ENCODE measurements at places on chromosomes 7 and 10.

DNA sequence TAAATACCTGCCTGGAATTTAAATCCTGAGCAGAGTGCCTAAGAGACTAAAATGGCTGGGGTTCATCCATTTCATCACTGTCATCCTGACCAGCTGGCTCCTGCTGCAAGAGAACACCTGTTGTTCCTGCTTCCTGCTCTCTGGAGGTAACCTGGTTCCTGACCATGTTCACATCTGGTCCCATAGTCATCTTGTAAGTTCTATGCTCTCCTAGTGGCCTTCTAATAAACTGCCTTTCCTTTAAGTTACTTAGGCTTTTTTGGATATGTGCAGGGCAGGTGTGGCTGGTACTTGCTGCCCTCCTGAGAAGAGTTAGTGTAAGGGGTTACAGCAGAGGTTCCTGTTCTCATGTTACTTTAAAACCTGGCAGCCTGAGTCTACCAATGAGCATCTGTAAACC lies 80.0 kb downstream of the NRCAM start:
- peak; percentile 27 for DNase-seq

- DNase-seq, result no peak
These were observed 72.6 kb downstream of the TPK1 start for GRCh38 chr7:144763291-144763690.

- DNase-seq, result peak; percentile 91
These were observed 109.4 kb downstream of the MAD1L1 start for GRCh38 chr7:2123360-2123759.

- DNase-seq, result no peak
These were observed 326.8 kb upstream of the NRG3 start for GRCh38 chr10:81548160-81548559.

- no peak for DNase-seq
These were observed 10.8 kb downstream of the ICA1 start for GRCh38 chr7:8251195-8251594.

GRCh38 chr7:21371360-21371759 lies 56.5 kb upstream of the SP4 start:
- no peak for DNase-seq

DNA sequence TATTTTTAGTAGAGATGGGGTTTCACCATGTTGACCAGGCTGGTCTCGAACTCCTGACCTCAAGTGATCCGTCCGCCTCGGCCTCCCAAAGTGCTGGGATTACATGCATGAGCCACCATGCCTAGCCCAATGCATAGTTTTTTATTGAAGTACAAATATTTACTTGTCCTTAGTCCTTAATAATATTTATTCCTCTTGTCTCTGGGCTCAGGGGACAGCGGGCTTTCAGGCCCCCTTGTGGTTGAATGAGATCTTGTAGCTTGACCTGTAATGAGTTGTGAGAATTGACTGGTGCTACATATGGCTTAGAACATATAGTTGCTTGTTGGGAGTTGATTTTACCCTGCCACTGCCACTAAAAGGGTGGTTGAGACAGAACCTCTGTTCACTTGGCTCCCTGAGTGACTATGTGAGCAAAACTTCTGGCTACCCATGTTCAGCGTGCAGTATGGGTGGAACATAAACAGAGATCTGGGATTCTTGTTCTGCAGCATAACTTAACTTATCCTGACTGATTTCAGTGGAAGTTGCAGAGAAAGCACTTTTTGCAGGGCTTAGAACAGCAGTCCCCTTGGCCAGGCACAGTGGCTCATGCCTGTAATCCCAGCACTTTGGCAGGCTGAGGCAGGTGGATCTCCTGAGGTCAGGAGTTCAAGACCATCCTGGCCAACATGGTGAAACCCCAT lies 14.9 kb downstream of the CCL26 start:
- no peak for DNase-seq

GRCh38 chr7:128391805-128392204 lies 18.0 kb downstream of the IMPDH1 start:
- DNase-seq, result no peak

- DNase-seq, result no peak
These were observed 3.5 kb upstream of the GRID1 start for GRCh38 chr10:86370006-86370585.

DNA sequence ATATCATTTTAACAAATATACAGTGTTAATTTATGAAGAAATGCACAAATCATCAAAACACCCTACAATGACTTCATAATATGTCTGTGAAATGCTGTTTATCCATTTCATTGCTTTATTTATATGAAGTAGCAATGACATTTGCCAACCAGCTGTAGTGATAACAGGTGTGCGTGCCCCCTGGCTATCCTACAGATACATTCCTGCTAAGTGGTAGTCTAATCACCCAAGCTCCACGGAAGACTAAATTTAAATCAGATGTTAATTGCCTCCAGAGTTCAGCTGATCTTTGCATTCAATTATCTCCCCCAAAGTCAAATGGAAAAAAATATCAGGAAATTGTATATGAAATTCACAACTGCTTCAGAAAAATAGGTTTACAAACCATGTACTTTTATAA lies 1164.2 kb upstream of the LRRN3 start:
- DNase-seq, result no peak

DNA sequence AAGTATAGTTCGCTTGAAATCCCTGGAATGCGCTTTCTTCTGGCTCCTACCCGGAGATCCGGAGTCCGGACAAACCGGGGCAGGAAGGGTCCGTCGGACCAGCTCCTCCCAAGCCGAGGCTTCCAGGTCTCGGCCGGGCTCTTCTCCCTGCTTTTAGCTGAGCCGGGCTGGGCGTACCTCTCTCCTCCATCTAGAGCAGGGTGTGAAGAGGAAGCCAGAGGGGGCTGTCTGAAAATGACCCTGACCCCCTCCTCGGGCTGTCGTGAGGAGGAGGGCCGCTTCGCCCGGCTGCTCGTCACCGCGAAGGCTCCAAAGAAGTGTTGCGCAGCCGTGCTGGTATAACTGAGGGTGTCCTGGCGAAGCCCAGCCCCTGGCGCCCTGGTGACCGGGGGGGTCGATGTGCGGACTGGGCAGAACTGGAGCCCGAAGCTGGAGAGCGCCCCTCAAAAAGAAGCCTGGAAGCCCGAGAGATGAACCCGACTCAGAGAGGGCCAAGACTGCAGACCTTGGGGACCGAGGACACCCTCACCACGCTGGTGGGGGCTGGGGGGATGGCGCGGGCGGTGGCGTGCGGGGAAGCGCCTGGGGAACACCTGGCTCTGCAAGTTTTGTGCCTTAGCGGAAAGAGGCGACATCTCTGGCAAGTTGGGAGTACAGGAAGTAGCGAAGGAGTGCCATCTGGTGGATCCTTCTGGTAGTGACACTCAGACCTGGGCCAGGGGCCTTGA lies 5.7 kb downstream of the KAZALD1 start:
- DNase-seq, result no peak

GRCh38 chr7:85014936-85015660 lies 171.8 kb downstream of the SEMA3D start:
- DNase-seq, result no peak

DNA sequence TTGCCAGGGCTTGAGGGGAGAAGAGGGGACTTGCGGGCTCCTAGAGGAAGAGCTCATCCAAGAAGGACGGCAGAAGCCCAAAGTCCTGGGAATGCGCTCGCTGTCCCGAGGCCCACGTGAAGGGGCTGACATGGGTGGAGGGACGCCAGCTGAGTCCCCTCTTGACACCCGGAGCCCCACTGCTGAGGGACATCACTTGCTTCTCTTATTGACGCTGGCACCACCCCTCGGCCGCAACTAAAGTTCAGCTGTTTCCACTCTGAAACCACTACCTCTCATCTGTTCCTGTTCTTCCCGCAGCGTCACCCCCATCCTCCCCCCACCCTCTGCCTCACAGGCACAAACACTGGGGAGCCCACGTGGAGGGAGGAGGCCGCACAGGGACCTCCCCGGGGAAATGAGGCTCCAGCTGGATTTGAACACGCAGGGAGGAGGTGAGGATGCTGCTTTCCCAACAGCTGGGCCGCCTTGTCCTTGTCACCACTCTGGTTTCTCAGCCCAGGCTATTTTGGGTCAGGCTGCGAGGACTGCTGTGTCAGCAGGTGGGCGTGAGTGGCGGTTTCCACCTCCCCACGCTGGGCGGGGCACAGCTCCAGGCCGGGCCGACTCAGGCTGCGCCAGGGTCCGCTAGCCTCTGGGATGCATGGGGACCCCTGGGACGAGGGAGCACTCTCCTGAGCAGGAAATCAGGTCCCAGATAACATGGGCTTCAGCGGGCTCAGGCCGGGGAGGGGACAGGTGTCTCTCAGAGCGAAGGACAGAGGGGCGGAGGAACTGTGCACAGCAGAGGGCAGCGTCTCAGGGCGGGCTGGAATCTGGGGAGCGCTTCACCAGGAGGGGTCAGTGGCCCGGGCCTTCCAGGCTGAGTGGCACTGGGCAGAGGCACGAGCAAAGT lies 156.3 kb downstream of the ZNF248 start:
- no peak for DNase-seq

DNA sequence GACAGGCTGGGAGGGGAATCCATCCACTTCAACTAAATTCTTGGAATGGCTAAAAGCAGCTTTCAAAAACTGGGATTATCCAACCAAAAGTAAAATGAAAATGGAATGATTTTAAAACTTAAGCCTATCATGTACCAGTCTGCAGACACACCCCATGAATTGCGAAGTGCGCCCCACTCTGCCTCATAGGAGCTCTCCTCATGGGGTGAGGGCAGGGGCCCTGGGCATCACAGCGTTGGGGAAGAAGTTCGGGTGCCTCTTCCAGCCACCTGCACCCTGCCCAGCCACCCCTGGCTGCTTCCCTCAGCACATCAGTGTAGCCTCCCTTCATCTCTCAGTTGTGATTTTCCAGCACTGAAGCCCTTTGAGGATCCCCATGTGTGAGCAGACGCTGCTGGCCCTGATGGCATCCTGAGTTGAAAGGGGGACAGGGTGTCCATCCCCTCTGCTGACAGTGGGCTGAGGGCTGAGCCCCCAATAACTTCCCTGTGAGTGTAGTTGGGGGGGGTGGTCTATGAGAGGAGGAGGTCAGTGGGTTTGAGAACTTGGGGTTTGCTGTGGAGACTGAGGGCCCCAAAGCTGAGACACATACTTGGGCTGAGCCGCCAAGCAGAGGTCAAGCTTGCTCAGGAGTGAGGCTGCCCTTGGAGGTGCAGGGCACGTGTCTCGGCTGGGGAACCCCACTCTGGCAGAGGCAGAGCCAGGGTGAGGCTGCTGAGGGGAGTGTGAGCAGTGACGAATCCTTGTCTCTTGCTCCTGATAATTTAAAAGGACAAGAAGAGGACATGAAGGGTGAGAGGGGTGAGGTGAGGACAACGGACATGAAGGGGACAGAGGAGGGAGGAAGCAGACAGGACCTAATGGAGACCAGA lies 542.1 kb downstream of the TCERG1L start:
- DNase-seq, result no peak

DNA sequence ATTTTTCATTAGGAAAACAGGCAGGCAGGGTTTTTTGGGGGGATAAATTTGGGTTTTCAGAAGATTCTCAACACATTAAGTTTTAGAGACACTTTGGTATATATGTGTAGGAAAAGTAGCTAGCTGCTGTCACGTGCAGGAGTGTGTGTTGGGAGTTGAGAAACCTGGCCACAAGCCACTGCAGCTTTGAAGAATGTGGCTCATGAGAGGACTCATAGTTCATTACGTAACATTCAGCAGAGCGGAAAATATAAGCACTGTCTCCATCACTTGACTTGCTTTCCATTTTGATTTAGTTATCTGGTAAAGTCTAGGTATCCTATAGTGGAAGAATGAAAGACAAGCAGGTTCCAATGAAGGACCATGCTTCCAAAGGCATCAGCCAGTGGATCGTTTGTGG lies 31.2 kb downstream of the SMNDC1 start:
- DNase-seq, result no peak

DNA sequence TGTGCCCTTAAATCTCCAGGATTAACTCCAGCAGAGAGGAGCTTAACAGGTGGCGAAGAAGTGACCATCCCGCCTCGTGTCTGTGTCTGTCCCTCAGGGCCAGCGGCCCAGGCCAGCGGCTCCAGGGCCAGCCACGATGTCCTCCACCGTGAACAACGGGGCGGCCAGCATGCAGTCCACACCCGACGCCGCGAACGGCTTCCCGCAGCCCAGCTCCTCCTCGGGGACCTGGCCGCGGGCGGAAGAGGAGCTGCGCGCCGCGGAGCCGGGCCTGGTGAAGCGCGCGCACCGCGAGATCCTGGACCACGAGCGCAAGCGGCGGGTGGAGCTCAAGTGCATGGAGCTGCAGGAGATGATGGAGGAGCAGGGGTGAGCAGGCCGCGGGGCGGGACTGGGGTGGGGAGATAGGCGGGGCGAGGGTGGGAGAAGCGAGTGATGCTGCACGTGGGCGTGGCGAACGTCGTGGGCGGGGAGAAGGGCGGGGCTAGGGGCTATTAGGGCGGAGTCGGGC lies 33.3 kb downstream of the SRRM3 start:
- DNase-seq, result no peak

- DNase-seq, result no peak
These were observed 295.5 kb downstream of the MDFIC start for GRCh38 chr7:115217373-115217772.

- no peak for DNase-seq
These were observed 76.4 kb upstream of the UCN3 start for GRCh38 chr10:5288359-5288758.

- DNase-seq, result peak; percentile 38
These were observed 203.9 kb downstream of the NXPH1 start for GRCh38 chr7:8637322-8637721.

DNA sequence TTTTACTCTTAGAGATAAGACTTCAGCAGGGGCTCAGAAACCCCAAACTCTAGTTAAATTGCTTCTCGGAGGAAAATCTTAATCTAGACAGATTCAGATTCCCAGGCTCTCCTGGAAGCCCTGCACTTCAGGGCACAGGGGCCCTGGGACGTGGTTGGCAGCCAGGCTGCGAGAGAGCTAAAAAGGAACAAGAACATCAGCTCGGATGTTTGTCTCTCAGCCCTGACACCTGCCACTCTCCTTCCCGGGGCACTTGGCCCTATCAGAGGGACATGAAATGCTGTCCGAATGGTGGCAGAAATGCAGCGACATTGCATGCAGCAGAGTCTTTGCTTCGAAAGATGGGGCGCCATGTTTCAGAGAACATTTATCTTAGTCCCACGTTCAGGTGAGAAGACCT lies 166.8 kb downstream of the CCDC3 start:
- no peak for DNase-seq

DNA sequence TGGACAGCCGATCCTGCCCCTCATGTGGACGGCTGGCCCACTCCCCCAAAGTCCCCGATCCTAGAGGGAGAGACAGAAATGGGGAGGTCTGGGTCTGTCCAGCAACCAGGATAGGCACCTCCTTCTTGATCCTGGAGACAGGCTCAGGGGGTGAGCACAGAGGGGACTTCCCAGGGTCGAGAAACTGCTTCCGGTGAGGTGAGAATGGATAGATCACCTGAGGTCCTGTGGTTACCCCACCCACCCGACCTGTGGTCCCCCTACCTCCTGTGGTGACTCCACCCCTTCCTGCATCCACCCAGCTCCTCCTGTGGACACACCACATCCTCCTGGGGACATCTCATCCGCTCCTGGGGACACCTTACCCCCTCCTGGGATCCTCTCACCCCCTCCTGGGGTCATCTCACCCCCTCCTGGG lies 27.4 kb upstream of the RASGEF1A start:
- DNase-seq, result no peak

- DNase-seq, result no peak
These were observed 106.0 kb downstream of the GRID1 start for GRCh38 chr10:86260564-86260963.

Data from NCI-H2081 treated with DMSO at 0.1 percent for 48 hours (cell line).